ENCODE measurements at places on chromosomes 3 and 15.

GRCh38 chr15:67843571-67844387 is 3.9 kb upstream of the RNU6-1 start:
- DNase-seq: no peak

DNA sequence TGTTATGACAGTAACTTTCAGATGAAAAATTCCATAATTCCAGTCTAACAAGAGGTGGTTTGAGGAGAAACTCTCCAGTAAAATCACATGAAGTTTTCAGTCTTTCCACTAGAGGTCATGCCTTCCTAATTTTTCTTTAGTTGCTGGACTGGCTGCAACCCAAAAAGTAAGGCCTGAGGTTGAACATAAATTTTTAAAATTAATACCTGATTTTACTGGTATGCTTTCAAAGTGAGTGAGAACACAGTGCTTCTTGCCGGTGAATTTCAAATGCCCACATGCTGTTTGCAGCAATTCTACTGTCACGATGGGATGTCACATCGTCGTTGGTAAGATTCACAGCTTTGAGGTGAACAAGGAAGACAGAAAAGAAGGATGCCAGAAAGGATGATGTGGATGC is 89.0 kb upstream of the FGF12 start:
- DNase-seq: peak; percentile 20

DNA sequence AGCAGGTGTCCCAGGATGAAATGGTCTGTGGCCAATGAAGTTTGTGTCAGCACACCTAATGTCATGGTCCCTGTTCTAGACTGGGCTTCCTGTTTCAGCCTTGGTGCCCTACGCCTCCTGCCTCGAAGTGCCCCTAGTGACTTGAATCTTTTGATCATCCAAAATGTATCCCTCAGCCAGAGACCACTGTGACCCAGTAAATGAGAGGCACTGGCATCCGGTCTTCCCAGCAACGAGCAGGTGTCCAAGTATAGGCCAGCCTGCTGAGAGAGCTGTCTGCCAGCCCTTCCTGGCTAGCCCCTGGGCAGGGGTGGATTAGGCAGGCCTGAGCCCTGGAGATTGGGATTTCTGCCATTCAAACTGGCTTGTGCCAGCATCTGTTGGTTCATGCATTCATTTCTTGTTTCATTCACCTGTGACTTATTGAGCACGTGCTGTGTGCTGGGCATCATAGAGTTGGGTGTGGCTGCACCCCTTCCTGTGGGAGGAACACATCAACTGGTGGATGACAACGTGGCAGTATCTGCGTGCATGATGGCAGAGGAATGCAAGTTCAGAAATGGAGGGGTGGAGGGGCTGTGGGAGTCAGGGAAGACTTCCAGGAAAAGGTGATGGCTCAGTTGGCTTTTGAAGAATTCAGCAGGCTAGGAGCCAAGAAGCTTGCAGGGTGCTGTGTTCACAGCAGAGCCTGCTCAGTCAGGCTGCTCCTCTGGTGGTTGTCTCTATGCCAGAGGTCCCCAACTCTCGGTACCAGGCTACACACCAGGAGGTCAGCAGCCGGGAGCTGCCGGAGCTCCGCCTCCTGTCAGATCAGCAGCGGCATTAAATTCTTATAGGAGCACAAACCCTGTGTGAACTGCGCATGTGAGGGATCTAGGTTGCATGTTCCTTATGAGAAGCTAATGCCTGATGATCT is 21.6 kb downstream of the ESYT3 start:
- no peak for DNase-seq

GRCh38 chr15:22253676-22254408 is 173.5 kb downstream of the OR4M2 start:
- DNase-seq: no peak

DNA sequence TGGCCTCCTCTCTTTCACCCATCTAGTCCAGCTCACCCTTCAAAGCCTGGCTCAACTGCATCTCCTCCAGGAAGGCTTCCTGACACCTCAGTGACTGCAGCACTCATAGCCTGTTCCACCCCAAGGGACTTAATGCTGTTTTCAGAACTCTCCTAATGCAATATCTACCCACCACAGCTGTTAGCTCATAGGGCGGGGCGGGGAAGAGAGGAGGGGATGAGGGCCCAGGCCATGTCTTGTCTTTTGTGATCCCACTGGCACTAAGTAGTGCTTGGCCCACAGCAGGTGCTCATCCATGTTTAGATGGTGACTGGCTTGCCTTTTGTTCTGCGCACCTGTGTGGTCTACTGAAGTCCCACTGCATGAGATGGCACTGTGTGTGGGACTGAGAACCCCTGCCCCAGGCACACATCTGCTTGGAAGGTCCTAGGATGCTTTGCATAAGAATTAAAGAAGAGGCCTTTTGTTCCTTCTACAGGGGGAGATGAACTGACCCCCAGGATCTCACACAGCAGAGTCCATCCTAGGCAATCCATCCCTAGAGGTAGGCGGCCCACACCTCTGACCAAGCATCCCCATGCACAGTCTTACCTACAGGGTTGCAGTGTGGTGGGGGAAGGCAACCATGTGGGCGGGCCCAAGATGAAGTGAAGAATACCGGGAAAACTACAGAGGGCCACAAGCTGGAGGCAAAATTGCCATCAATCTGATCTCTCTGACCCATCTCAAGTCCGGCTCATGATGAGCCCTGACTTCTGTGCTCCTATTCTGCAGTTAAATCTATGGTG is 23.0 kb downstream of the SLC12A8 start:
- DNase-seq: no peak

GRCh38 chr15:37880009-37880834 is 54.2 kb upstream of the TMCO5A start:
- DNase-seq: peak; percentile 24

GRCh38 chr3:16893618-16894200 is 9.0 kb downstream of the PLCL2 start:
- no peak for DNase-seq

DNA sequence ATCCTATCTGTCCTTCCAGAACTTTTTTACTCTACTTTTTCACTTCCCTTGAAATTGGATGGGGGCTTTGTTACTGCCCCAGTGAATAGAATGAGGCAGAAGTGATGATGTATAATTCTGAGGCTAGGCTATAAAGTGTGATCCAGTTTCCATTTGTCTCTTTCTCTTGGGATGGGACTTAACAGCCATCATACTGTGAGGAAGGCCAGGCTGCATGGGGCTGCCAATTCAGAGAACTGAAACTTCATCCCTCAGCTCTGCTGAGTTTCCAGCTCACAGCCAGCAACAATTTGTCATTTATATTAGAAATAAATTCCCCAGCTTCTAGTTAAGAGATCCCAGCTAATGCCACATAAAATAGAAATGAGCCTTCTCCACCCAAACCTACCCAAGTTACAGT is 504.0 kb upstream of the TGFBR2 start:
- DNase-seq: no peak

DNA sequence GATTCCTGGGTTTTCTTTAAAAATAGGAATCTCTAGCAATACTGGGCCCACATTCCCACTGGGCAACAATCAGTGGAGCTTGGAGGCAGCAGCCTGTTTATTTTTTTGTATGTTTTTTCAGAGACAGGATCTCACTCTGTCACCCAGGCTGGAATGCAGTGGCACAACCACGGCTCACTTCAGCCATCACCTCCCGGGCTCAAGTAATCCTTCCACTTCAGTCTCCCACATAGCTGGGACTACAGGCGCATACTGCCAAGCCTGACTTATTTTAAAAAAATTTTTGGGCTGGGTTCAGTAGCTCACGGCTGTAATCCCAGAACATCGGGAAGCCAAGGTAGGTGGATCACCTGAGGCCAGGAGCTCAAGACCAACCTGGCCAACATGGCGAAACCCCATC is 29.1 kb upstream of the GNB5 start:
- DNase-seq: no peak

- DNase-seq: no peak
These were observed 710.1 kb downstream of the SQOR start for GRCh38 chr15:46344915-46345314.

DNA sequence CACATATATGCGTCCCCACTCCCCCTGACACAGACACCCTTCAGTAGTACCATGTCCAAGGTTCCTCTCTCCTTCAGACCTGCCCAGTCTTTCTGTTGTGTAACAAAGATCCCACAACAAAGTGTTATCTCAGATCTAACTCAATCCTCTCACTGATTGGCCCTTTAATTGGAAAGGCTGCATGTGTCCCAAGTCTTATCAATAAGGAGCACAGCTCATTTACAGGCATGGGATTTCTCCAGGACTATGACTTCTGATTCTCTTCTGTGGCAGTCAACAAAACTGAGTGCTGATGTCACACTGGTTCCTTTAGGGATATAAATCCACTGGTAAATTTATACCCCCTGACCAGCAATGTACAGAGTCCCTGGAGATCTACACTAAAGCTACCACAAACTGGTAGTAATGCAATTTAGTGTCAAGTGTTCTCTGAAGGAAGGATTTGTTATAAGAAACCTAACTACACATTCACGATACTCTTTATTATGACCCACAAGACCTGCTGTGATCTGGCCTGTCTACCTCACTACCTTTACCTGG is 28.1 kb downstream of the CLK3 start:
- no peak for DNase-seq

- DNase-seq: no peak
These were observed 828 bp downstream of the U2SURP start for GRCh38 chr3:143002083-143002712.

DNA sequence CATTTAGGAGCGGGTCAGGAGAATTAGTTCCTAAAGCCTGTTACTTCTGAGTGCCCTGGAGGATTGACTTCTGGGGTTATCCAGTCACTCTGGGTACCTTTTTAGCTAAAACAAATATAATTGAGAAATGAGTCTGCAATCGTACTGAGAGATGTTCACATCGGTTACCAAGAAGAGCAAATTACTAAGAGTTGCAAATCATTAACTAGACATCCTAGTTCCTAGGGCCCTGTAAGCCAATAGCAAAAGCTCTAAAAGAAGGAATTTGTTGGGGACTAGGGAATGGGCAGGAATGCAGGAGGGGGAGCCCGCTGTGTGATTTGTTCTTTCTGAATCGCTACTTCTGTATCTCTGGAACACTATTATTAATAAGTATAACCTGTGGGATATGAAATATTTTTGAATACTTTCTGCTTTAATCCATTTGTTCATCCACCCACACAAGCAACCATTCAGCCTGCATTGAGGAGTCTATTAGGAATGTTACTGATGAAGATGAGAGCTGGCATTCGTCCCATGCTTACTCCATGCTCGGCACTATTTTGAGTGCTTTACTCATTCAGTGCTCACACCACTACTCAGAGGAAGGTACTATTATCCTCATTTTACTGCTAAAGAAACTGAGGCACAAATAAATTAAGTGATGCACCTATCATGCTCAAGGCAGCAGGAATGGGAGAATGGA is 31.5 kb upstream of the KY start:
- no peak for DNase-seq

DNA sequence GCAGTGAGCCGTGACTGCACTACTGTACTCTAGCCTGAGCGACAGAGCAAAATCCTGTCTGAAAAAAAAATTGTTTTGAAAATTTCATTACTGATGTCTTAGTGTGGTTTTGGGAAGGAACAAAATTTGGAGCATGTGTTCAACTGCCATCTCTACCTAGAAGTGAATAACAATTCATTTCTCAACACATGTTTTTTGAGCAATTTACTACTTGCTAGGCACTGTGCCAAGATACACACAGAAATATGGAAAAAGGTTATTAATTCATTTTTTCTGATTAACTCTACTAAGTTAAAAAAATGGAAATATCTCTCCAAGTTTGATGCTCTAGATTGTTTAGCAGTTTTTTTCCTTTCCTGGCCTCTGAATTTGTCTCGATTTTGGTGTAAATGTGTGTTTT is 5.2 kb upstream of the TCF12 start:
- DNase-seq: no peak
